ENCODE measurements at places on chromosomes 16 and 17.

DNA sequence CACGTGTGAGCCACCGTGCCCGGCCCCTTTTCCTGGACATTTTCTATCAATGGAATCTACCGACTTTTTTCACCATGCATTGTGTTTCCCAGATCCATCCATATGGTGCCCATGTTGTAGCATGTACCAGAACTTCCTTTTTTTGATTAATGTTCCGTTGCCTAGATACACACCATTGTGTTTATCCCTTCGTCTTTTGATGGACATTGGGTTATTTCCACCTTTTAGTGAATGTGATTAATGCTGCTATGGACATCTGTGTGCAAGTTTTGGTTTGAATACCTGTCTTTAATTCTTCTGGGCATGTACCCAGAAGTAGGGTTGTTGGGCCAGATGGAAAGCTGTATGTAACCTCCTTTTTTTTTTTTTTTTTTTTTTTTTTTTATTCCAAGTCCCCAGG lies 79.8 kb downstream of the NT5M start:
- DNase-seq = no peak

DNA sequence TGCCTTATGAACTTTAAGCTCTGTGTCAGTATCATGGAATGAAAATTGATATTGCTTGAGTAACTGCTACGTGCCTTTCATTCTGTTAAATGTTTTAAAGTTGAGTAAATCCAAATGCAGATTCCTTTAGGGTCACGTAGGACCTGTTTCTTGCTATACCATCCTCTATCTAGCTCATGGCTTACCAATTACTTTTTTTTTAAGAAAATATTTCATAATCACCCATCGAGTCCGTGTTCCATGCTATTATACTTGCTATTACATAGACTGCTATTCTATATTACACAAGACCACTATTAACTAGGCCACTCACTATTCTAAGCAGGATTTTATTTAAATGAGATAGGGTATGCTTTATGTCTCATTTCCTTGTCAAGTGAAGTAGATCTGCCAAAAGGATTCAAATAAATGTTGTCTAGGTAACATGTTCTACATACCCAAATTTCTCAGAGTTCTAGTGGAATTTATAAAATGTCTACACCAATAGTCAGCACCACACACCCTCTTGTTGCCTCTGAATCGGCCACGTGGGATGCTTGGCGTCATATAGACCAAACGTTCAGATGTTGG lies 11.9 kb downstream of the ANKFN1 start:
- DNase-seq = no peak

- DNase-seq = peak; percentile 62
These were observed 800 bp downstream of the PLEKHH3 start for GRCh38 chr17:42675965-42676423.

GRCh38 chr16:6027733-6028132 lies 930.1 kb upstream of the EEF2KMT start:
- no peak for DNase-seq
